ENCODE measurements at places on chromosomes 3 and 15. TPM values are rescaled to one million over a fixed set of nuclear protein-coding genes. Genes with fewer than 3 reads are reported as not detected.

The ARHGEF26 gene
- total RNA-seq = 58.8 TPM

The TERC gene
- 5.4 TPM for total RNA-seq

The RNF168 gene
- total RNA-seq = 21.1 TPM

The THPO gene
- total RNA-seq = 0.20 TPM

The ADAMTS17 gene
- total RNA-seq = 6.2 TPM

DNA sequence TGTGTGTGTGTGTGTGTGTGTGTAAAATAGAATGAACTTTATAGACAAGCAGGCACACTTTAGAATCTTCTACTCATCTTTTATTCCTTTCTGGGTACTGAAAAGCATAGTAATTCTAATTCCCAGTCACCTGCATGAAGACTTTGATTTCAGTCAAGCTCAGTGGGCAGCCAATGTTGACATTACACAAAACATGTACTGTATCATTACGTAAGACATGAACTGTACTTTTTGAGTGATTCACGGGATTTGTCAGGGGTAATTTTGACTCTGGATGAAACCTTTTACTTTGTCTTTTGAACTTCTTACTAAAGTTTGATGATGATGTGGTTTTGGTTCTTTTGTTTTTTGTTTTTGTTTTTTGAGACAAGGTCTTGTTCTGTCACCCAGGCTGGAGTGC lies 38.8 kb downstream of the PTPRG start:
- no peak for DNase-seq

DNA sequence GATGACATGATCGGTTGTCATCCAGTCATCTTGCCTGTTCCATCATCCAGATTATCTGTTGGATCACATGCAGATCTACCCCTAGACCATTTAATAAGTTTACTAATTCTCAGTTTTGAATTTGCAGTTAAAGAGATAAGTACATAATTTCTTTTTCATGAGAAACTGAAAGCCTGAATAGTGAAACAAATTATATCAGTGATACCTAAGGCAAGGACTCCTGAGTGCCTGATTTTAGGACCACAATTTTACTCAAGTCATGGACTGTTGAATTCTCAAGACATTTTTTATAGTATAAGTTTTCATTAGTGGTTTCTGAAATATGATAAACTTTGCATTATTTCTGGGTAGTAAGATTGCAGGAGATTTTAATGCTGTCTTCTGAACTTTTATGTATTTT lies 13.2 kb downstream of the SIDT1 start:
- DNase-seq = no peak

- DNase-seq = no peak
Observed at GRCh38 chr3:13053420-13053819, 19.8 kb downstream of the IQSEC1 start.

DNA sequence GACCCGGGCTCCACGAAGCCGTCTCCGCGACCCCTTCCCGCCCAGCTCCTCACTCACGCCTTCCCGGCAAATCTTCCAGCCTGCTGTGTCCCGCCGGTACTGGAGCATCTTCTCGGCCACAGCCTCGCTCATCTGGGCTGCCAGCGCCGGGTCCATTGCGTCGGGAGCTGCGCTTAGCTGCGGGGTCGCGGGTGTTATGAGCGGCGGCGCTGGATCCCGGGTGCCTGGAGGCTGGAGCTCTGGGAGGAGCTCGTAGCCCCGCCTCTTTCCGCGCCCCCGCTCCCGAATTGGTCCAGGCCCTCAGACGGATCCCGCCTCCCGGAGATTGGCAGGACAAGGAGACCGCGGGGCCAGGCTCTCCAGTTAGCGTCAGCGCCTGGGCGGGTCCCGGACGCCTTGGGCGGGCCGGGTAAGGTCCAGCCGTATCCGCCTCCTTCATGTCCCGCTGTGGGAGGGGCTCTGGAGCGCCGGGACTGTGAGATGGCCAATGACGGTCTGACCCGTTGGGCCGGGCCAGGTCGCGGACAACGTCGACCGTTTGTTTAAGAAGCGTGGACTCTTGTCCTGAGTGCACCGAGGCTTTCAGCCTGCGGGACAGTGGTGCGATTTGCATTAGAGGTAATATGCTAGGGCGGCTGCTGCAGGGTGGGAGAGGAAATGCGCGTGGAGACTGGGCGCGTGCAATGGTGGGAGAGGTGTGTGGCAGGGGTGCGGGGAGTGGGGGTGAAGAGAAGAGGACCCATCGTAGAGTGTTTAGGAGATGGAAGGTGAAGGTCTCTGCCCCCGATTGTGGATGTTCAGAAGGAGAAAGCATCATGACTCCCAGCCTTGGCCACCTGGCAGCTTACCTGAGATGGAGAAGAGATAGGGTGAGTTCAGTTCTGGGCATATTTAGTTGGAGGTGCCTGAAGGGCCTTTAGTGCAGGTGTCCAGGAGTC lies at the start of gene STARD5:
STARD5 (minus strand) TSS at position 198 of the 938 bp plus-strand sequence; CDS start at position 156, 42 bp downstream.
- DNase-seq = peak; percentile 100

GRCh38 chr15:80333261-80333660 lies 70.9 kb upstream of the ARNT2 start:
- DNase-seq = no peak

DNA sequence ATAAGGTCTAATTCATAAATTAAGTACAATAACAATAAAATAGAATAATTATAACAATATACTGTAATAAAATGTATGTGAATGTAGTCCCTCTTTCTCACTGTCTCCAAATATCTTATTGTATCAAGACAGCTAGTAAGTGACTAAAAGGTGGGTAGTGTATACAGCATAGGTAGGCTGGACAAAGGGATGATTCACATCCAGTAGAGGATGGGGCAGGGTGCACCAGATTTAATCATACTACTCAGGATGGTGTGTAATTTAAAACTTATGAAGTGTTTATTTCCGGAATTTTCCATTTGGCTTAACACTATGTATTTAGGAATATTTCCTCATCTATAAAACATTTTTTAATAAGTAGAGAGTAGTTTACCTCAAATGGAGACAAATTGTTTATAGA lies 876.1 kb upstream of the CADM2 start:
- DNase-seq = no peak

- DNase-seq = no peak
Observed at GRCh38 chr3:172666873-172667694, 43.8 kb downstream of the NCEH1 start.

GRCh38 chr15:74243431-74243830 lies 7.3 kb downstream of the CCDC33 start:
- no peak for DNase-seq

Data from upper lobe of right lung (tissue), 1 donor.